ENCODE measurements at places on chromosomes 2 and 18. TPM values are rescaled to one million over a fixed set of nuclear protein-coding genes. Genes with fewer than 3 reads are reported as not detected.

The SMAD2 gene
- total RNA-seq: 71.2 TPM

The SSB gene
- 85.2 TPM for total RNA-seq

The OTOS gene
- not detected for total RNA-seq

The TWIST2 gene
- total RNA-seq: 136 TPM

The ITPRIPL1 gene
- 6.7 TPM for total RNA-seq

The SNTG2 gene
- 14.0 TPM for total RNA-seq

The SPC25 gene
- total RNA-seq: not detected

- no peak for DNase-seq
These were observed 743.3 kb downstream of the SLC4A3 start for GRCh38 chr2:220370764-220371163.

GRCh38 chr2:236633775-236634560 lies 64.3 kb downstream of the ACKR3 start:
- peak; percentile 5 for DNase-seq

- no peak for DNase-seq
These were observed 4.9 kb upstream of the PDCD1 start for GRCh38 chr2:241863536-241863954.

DNA sequence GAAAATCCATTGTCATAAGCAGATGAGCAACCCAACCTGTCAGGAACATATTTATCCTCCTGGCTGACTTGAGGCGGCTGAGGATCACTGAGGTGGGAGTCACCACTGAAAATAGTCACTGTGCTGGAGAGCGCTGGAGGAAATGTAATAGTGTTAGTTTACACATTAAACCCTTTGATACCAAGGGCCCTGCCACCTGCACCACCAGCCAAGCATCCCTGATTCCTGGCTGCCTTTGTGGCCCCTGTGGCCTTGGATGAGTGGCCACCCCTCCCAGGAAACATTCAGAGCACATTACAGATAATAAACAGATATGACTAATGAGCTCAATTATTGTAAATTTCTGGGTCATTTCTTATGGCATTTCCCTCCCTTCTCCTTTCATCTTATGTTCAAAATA lies 105.9 kb downstream of the LYPD1 start:
- DNase-seq: no peak

DNA sequence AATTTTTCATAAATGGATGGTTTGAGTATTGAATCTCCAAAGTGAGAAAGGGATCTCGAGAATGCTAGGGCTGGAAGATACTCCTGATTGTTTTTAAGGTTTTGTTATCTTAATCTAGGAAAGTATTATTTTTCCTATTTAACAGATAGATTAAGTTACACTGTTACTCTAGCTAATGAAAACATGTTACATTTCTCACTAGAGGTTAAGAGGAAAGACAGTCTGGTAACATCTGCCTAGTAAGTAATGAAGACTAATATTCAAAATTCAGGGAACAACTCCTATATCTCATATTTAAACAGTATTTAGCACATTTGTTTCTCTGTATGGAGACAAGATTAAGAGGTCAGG lies 2.0 kb downstream of the GALNT3 start:
- no peak for DNase-seq

DNA sequence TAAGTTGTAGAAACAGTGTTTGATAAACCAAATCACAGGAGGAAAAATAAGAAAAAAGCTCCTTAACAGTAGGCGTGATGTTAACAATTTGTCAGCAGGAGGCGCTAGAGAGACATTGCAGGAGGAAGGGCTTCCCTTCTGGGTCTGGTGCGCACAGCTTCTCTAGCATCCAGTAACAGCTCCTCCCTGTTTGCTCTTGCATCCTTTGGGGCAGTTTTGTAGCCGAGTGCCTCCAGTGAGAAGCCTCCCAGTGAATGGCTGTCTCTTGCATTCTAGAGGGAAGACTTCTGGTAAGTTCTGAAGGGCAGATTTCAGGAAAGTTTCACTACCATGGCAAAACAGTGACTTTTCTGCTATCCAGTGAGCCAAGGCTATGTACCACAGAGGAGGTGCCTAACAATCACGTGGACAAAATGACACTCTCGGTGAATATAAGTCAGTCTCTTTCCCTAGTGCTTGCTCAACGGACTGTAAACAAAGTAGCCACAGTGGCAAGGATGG lies 9.5 kb upstream of the ZNF396 start:
- no peak for DNase-seq

DNA sequence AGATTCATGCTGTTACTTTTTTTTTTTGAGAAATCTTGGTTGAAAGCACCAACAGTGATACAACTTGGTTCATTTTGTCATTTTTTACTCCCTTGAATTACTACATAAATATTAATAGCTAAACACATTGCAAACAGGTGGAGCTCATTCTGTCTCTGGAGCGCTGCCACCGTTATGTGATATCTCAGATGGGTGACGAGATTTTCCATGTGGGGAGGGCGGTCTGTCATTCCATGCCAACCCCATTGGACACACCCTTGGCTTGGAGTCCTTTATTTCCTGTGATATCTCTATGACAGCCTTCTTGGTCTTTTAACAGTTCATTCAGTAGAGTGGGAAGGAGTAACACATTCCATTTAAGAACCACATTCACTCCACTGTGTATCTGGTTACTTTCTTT lies 794.8 kb downstream of the SATB2 start:
- DNase-seq: no peak

DNA sequence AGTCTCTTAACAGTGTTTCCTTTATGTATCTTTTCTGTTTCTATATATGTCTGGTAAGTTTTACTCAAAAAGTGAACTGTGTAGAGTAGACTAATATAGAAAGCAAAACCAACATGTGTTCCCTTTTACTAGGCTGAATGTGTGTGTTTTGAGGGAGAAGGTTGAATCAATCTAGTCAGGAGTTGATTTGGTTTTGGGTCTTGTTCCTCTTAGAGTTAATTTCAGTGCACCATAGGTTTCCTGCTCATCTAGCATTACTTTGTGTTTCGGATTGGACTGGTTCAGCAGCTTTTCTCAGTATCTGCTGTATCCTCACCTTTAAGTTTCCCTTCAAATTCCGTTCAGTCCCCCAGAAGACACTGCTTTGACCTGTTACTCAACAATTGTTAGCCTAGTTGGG lies 52.0 kb upstream of the TRIM43 start:
- no peak for DNase-seq

GRCh38 chr2:156323754-156324153 lies 8.8 kb downstream of the NR4A2 start:
- DNase-seq: no peak

DNA sequence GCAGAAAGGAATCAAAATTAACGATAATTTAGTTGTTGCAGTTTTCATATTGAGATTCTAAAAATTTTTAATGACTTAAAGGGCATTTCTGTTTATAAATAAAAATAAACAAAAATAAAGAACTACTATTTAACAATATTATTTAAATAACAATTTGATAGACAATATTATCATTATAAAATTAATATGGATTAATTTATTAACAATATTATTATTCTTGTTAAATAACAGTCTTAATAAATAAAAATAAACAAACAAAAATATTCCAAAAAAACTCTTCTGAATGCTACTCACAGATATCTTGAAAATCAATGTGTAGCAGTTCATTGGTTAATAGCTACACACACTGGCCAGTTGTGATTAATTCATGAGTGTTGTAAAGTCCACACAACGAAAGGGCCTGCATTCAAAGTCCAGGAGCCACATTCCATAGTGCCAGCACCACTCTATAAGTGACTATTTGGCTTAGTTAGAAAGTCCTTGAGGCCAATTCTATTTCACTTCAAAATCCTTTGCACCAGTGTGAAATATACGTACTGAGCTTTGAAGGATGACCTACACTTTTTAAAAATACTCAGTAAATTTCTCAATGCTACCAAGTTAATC lies 117.1 kb downstream of the ZNF521 start:
- no peak for DNase-seq

Measured in omental fat pad (tissue), 4 donors.